ENCODE measurements at places on chromosomes 2 and 18.

GRCh38 chr2:191304939-191305875 lies 60.0 kb downstream of the MYO1B start:
- no peak for DNase-seq

DNA sequence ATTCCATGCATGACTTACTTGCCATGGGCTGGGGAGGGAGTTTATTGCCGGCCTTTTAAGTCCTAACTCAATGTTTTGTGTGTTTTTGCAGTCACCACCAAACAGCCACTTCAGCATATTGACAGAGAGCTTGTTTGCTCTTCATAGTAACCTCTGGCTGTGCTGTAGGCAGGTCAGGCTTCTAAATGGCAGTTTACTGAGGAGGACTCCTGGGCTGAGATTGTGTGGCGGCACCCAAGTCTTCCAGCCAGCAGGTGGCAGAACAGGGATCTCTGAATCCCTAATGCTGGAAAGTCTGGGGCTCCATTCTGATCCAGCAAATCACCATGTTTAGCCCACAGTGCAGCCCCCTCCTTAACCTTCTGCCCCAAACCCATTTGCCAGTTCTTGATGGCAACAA lies 121.2 kb downstream of the CAPN13 start:
- no peak for DNase-seq

DNA sequence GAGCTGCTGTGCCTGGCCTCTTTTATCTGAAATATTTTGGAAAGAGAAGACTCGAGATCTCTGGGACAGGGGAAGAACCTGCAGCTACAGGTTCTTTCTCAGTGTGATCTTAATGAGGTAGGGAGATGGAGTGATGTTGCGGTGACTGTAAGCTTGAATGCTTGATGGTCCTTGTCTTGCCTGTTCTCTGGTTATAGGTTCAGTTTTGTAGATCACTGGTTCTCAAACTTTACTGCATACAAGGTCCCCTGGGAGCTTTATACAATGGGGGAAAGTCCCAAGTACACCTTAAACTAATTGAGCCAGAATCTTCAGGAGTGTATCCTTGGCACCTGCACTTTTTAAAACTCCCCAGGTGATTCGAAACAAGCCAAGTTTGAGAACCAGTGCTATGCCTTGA lies 136.7 kb upstream of the CXCR4 start:
- DNase-seq = no peak

DNA sequence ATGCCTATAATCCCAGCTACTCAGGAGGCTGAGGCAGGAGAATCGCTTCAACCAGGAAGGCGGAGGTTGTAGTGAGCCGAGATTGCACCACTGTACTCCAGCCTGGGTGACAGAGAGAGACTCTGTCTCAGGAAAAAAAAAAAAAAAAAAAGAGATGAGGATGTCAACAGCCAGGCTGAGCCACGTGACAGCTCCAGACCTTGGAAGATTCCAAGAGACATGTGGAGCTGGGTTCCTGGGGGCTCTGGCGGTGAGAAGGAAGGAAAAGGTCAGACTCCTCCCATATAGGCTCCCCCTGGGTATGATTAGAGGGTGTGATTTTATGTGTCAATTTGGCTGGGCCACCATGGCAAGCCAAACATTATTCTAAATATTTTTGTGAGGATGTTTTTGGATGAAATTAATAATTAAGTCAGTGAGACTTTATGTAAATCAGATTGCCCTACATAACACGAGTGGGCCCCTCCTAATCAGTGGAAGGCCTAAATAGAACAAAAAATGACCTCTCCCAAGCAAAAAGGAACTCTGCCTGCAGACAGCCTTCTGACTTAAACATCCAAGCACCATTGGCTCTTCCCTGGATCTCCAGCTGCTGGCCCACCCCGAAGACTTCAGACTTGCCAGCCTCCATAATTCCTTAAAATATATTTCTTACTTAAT lies 81.6 kb downstream of the MRO start:
- DNase-seq = no peak

DNA sequence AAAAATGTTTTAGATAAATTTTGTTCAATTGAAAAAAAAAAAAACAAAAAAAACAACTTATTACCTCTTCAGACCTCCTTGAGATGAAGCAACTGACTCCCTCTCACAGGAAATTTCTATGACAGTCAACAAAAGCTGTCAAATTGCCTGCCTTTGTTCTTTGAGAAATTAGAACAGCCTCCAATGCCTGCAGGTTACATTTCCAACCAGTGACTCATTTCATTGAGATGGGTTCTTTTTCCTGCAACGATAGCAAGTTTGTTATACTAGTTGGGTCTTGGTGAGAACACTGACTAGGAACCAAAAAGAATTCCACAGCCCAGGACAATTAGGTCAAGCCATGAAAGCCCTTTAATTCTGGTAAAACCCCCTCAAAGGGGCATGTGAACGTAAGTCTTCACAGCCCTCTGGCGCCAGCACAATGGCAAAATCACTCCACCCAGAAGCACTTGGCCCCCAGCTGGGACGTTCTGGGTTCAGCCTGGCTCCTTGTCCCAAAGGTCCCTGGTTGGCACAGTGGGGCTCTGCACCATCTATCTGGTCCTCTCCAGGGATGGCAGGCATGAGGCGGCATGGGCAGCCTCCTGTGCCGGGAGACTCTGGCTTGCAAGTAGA lies 87.0 kb downstream of the SPP2 start:
- no peak for DNase-seq

DNA sequence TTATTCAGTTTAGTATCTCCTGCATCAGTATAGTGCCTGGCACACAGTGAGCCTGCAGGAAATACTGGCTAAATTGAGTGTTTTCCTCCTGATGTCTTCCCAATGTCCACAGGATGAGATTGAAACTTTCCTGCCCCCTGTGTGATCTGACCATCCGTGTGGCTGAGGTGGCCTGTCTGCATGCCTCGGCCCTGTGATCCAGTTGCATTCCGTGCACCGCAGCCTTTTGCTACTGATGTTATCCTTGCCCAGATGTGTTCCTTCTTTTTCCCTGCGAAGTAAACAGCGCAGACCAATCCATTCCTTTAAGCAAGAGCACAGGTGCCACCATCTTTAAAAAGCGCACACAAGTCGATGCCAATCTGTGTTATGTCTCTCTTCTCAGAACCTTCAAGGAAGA lies 462.6 kb downstream of the PTPRM start:
- no peak for DNase-seq

DNA sequence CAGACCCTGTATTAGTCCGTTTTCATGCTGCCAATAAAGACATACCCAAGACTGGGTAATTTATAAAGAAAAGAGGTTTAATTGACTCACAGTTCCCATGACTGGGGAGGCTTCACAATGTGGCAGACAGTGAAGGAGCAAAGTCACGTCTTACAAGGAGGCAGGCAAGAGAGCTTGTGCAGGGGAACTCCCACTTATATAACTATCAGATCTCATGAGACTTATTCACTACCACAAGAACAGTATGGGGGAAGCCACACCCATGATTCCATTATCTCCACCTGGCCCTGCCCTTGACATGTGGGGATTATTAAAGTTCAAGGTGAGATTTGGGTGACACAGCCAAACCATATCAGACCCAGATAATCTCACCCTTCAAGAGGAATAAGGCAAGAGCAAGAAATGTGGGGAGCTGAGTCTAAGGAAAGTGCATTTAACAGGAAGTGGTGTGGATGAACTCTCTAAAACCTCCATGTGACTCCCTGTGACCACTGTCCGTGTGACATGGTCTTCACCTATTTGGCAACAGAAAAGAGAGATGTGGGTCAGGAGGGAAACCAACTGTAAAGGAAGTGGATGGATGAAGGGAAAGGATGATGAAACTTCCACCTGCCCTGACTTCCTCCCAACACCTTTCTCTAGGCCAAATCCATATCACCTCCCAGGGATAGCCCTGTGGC lies 110.6 kb downstream of the ATL2 start:
- no peak for DNase-seq

DNA sequence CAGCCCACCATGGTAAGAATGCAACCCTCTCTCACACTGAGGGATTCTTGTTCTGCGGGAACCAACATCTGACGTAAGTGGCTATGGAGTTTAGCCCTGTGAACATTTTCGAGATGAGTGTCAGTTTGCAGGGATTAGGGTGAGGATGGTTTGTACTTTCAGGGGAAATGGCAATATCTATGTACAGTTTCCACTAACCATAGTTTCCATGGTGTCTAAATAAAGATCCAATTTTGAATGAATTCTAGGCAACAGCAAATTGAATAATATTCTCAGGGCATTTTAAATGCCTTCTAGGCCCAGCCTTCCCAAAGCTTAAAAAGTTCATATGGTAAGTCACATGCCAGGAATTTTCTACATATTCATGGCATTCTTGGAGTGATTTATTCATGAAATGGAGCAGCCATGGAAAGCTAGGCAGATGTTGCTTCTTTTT lies 105.4 kb upstream of the MMADHC start:
- no peak for DNase-seq

- DNase-seq = no peak
These were observed 210.5 kb upstream of the PIK3C3 start for GRCh38 chr18:41744421-41745030.

DNA sequence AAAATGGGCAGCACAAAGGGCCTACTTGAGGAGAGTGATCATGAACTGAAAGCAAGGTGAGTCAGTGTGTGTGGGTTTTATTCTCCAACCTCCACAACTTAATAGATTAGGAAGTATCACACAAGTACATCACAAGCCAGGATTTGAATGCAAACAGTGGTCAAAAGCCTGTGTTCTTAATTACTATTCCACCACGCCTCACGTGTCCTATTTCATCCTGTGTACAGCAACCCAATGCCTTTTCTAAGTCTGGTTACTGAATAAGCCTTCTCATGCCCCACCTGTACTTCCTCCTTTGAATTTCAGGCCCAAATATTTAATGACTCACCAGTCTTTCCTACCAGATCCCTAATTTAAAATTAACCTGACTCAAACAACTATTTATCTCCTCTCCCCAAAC lies 755.7 kb upstream of the SLC8A1 start:
- no peak for DNase-seq

GRCh38 chr2:68340226-68341061 lies 20.7 kb upstream of the CNRIP1 start:
- no peak for DNase-seq

DNA sequence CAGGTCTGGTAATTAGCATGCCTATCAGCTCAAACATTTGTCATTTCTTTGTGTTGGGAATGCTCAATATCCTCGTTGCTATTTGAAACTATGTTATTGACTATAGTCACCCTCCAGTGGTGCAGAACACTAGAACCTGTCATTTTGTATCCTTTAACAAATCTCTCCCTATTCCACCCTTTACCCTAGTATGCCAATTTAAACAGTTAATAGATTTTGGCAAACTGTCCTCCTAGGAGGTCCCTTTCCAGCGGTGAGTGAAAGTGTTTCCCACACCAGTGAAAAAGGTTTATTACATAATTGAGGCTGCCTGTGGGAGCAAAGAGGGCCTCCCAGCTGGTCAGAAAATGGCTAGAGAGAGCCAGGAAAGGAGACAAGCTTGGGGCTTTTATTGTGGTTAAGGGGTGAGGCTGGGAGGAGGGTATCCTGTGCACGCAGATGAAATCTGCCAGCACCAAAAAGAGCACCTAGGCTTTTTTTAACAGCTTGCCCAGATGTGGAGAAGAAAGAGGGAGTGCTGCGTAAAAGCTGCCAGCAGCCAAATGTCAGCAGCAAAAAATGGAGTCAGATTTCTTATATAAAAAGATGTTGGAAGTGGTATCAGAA lies 1.8 kb upstream of the DRC1 start:
- DNase-seq = no peak

GRCh38 chr2:26043862-26044696 lies 10.2 kb downstream of the RAB10 start:
- no peak for DNase-seq

DNA sequence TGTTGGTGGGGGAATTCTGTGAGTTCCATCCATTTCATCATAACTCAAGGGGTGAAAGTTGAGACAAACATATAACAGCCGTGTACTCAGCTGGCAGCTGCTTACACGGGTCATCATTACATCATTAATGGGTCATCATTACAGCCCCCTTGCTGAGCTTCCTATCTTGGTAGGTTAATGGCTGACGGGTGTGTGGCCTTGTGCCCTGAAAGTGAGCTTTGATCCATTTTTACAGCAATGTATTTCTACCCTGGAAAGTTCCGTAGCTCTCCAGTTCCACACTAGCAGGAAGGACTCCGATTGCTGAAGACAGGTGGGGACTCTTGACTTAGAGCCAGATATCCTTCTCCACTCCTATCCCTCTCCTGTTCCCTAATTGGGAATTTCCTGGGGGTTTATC lies 105.2 kb upstream of the DLX2 start:
- no peak for DNase-seq

DNA sequence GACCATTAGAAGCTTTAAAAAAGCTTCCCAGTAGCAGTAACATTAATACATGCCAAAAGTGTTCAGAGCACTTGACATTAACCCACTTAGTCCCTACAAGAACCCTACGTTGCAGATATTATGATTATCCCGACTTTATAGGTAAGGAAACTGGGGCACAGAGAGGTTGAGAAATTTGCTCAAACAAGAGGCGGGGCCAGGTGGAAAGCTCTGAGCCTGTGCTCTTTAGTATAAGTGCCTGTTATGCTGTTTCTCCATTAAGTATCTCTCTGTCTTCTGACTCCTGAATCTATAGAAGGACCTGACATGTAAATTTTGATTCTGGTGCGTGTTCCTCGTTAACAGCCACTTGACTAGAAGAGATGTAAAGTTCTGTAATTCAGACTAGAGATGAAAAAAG lies 139.8 kb downstream of the RBMS1 start:
- no peak for DNase-seq

DNA sequence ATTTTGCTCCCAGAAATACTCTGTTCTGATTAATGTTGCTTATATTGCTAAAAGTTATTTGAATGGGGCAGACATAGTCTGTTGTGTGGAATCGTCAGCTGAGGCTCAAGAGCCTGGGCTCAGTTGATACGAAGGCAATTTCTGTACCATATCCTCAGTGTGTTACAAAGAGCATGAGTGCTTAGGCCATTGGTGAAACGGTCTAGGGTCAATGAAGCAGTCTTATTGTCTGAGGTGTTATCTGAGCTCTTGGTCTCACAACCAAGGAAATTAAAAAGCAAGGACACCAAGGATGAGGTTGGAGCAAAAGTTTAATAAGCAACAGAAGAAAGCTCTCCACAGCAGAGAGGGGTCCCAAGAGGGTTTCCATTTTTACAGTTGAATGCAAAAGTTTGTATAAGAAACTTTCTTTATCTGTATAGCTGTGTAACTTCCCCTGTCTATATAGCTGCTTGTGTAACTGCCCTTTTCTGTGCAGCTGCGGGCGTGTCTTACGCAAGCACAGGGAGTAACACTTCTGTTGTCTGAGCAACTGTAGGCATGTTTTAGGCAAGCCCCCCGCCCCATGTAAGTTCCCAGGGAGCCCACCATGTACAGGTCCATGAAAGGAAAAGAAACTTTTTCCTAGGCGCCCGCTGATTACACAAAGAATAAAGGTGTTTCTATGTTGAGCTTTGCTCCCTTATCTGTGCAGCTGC lies 40.6 kb upstream of the DSC1 start:
- no peak for DNase-seq

GRCh38 chr2:231359441-231359840 lies 36.1 kb upstream of the B3GNT7 start:
- no peak for DNase-seq

- DNase-seq = no peak
These were observed 373.2 kb downstream of the SLC4A3 start for GRCh38 chr2:220000586-220000985.

- DNase-seq = no peak
These were observed 104.3 kb downstream of the SRBD1 start for GRCh38 chr2:45506756-45507155.

- DNase-seq = no peak
These were observed 226.9 kb downstream of the KLHL29 start for GRCh38 chr2:23611839-23612238.
